CD4-positive, alpha-beta T cell treated with Interferon gamma for 1 hour (primary cell): ENCODE measurements at places on chromosomes 3 and 15.

DNA sequence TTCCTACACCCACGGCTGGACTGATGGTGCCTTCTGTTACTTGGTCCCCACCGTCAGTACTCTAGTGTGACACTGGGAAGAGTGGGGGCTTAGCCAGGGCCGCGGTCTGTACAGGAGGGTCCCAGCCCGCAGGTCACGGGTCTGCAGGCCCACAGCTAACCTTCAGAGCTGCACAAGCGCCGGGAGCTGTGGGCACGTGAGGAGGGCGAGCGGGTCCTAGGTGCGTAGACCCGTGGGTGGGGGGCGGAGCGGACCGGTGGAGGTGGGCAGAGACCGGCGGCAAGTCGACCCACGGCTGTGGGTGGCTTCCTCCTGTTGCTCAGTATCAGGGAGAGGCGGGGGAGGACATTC lies 1.2 kb downstream of the TNFAIP8L3 start:
- DNase-seq, result no peak

GRCh38 chr3:73192036-73192738 lies 130.7 kb downstream of the EBLN2 start:
- DNase-seq, result no peak

DNA sequence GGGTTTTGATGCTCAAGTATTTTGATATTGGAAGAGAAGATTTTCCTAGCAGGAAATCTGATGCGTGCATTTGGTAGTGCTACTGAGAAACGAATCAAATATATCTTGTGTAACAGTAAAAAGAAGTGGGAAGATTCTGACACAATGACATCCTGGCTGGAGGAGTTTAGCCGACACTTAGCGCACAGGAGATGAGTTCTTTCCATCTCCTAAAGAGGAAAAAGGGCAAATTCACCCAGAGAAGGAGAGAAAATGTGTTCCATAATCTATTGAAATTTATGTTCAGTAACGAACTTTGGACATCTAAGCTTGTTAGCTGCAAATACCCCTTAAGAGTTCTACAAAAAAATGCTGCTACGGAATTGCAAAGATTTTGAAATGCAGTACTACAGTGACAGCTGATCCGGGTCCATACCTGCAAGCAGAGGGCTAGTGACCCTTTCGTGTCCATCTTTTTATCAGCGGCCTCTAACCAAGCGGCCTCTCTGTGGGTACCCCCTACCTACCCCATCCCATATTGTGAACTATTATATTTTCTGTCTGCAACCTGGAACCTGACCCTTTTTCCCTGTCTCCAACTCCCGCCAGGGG lies 971 bp downstream of the CPOX start:
- DNase-seq, result no peak

DNA sequence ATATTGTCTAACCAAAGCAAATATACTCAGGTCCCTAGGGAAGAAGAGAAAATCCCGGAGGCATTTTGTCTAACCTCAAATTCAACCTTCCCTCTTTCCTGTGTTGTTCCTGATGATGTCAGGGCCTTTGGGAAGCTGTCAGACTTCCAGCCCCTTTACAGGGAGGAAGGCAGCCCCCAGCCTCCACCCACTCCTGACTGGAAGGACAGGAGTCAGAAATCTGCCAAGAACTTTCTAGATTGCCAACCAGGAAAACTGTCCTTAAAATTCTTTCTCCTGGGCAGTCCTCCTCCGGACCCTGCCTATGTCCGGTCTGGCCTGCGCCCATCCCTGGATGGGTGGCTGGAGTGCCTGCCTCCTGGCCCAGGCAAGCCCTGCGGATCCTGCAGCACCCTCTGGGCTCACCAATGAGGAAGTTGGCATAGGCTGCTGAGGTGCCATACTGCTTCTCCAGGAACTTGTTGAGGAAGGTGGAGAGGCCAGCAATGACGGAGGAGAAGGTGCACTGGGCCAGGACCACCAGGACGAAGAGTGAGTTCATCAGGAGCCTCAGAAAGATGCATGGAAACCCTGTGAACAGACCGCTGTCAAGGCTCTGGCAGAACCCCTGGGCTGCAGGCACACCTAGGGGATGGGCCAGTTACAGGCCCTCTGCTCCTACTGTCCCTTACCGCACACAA lies 52.6 kb upstream of the RAB6B start:
- no peak for DNase-seq

DNA sequence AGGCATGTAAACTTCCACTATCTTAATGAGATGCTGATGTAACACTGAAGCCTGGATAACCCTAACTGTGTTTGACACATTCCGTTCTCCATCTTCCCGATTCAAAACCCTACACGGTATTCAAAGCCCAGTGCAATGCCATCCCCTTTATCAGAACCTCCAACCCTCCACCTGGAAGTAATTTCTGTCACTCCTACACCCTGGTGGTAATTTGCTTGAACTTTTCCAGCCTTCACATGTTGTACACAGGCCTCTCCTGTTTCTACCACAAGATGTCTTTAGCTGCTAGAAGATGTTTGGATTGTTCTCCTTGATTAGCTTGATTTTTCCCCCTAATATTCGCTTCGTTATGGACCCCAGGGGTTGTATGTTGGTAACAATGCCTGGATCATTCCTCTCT lies 208.9 kb downstream of the CHST2 start:
- DNase-seq, result no peak

DNA sequence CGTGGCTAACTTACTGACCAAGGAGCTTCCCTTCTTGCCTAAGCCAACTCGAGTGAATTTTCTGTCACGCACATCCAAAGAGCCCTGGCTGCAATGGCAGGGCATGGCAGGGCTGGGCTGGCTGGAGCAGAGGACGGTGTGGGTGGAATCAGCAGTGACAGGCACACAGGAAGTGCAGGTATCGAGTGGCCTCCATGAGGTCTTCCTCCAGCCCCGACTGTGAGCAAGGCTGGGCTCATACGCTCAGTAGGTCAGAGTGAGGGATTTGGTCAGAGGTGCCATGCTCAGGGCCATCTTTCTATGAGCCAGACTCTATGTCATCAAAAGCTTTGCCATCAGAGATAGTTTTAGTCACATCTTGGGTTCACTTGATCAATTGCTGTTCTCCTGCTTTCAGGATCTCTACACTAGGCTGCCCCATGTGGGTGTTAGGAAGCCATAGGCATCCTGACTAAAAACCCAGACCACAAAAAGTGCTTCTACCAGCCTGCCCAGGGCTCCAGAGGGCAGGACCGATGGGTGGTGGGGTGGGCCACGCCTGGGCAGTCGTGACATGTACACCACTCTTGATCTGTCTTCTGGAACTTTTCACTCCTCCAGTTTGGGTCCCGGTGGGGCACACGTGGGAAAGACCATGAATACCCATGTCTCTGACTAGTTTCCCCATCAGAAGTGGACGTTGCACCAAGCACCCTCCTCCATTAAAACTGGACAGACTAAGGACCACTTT lies 22.6 kb upstream of the COMMD4 start:
- DNase-seq, result no peak

DNA sequence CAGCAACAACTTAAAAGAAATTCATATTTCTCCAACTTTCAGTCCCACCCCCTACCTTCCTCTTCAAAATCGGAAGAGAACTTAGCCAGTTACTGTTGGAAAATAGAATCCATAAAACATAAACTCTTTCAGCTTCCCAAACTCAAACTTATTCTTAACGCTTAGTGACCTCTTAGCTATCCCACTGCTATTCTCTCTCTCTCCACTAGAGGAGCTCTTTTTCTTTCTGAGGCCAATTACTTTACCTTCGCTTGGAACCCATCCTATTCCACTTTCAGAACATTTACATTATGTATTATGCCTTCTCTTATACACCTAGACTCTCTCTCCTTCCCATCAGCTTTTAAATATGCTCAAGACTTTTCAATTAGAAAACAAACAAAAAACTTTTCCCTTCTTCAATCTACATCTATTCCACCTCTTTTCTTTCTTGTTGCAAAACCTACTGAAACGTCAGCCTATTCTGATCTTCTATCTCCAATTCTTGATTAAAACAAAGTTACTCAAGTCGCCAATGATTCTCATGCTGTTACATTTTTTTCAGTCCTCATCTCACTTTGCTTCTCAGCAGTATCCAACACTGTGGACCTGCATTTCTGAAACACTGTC lies 13.4 kb upstream of the GHSR start:
- DNase-seq, result no peak
